ELR (cell line): ENCODE measurements at places on chromosomes 12 and 14.

GRCh38 chr14:92302481-92302880, 20.5 kb upstream of the SLC24A4 start:
- DNase-seq = no peak

- DNase-seq = no peak
These were observed 3.7 kb upstream of the TM9SF1 start for GRCh38 chr14:24198814-24199524.

DNA sequence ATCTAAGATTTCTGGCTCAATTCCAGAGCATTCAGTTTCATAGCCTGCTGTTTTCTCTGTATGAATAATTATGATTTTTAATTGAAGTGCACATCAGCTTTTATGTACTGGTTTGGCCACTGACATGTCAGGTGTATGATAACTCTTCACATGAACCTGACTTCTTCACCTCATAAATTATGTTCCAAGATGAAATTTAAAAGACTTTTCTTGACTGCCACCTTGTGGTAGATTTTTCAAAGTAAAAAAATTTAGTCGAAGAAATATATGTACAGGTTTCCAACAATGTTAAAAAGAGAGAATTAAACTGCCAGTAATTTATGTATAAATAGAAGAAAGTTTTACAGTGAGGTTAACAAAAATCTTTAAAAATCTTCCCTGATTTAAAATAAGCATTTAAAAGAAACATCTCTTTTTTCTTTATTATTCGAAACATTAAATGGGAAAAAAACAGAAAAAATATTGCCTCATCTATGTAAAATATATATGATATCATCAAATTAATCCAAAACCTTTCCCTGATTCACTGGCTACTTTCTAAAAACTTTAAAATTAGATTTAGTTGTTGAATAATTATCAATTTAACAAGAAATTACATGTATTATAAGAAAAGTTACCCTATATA, 124.9 kb upstream of the ATXN7L3B start:
- DNase-seq = peak; percentile 47

- DNase-seq = peak; percentile 89
These were observed 179.6 kb upstream of the NUDT4 start for GRCh38 chr12:93198086-93198485.

GRCh38 chr12:90940872-90941499, 14.0 kb downstream of the CCER1 start:
- DNase-seq = peak; percentile 81

GRCh38 chr14:53152887-53153701, at the start of gene DDHD1:
DDHD1 (minus strand) TSS chr14:53153323; CDS start chr14:53153098, 225 bp downstream.
- peak; percentile 79 for DNase-seq

- DNase-seq = no peak
These were observed 117.2 kb downstream of the NUAK1 start for GRCh38 chr12:106021516-106021915.

GRCh38 chr14:99819514-99819913, 26.3 kb downstream of the EML1 start:
- no peak for DNase-seq

DNA sequence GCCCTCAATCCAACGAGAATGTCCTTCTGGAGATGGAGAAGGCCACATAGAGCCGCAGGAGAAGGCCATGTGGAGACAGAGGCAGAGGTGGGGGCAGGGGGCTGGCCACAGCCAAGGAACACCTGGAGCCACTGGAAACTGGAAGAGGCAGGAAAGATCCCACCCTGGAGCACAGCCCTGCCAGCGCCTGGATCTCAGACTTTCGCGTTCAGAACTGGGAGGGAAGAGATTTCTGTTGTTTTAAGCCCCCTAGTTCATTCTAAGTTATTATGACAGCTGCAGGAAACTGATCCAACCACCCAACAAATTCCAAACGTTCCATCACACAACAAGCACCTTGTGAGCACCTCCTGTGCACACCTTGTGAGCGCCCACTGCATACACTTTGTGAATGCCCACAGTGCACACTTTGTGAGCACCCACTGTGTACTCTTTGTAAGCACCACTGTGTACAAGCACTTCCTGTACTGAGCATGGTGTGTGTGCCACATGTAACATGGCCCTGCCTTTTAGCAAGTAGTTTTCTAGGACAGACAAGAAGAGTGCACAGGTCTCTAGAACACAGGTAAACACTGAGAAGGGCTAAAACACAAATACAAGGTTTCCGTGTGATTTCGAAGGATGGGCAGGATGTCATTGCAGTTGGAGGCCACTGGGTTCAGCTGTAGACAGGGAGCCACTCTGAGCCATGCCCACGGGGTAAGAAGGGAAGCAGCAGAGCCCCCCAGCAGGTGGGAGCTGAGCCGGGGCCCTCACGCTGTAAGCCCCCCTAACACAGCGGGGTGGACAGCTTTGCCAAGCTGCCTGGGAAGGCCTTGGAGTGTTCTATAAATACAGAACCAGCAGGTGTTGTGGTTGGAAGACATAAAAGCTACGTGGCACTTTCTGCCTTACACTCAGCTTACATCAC, 15.4 kb downstream of the RIMBP2 start:
- no peak for DNase-seq

- no peak for DNase-seq
These were observed 303.3 kb upstream of the TMPO start for GRCh38 chr12:98211909-98212695.

GRCh38 chr12:29895966-29896365, 112.2 kb upstream of the TMTC1 start:
- no peak for DNase-seq
